T-helper 9 cell (primary cell): ENCODE measurements at places on chromosomes 12 and 14.

GRCh38 chr12:65818454-65819382, 5.6 kb upstream of the HMGA2 start:
- DNase-seq = no peak

DNA sequence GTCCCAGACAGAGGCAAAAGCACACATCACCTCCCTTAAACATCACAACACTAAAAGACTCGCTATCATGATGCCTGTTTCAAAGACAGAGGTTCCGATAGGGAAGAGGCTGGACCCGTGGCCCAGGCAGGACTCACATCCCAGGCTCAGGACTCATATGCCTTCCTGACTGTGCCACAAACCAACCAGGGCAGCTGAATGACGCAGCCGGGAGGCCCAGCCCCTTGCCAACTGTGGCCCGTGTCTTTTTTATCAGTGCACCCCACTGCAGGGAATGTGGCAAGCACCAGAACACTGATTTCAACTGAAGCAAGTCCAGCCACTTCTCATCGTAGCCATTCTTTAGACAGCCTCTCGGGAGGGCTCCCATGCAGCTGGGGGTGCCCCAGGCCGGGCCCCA, 132.3 kb downstream of the KSR2 start:
- no peak for DNase-seq

DNA sequence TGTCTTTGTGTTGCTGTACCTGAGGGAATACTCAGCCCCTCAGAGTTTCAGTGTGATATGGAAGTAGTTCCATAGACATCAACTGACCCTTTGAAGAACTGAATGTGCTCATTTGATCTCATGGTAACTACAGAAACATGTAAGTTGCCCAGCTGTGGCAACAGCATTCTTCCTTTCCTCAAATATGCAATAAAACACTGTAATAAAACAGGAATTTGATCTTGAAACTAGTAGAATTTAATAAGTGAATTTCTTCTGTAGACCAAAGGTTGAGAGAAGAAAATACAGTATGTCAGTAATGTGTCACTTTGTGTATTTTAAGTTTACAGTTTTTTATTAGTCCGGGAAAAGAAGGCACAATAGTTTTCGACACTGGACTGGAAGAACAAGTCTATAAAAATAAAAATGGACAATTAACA, 31.9 kb downstream of the KCTD10 start:
- no peak for DNase-seq

GRCh38 chr12:75455839-75456238, 24.7 kb upstream of the GLIPR1 start:
- DNase-seq = no peak

DNA sequence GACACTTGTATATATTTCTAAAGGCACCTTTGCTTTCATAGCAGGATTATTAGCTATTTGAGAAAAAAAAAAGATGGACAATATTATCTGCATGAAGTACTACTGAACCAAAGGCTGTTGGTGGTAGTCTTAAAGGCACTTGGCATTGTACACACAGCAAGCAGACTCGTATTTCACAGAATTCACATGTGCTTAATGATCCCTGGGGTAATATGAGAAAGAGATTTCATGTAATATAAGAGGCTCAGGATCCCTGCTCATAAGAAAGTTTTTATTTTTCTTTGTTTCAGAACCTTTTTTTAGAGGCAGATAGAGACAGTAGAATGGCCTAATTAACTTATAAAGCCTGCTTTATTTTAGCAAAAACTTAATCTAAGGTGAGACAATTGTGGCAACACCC, 59.5 kb downstream of the SYNE2 start:
- no peak for DNase-seq

GRCh38 chr12:89472508-89472907, 52.1 kb downstream of the GALNT4 start:
- no peak for DNase-seq

GRCh38 chr12:25712169-25712568, 159.1 kb upstream of the LMNTD1 start:
- DNase-seq = no peak

DNA sequence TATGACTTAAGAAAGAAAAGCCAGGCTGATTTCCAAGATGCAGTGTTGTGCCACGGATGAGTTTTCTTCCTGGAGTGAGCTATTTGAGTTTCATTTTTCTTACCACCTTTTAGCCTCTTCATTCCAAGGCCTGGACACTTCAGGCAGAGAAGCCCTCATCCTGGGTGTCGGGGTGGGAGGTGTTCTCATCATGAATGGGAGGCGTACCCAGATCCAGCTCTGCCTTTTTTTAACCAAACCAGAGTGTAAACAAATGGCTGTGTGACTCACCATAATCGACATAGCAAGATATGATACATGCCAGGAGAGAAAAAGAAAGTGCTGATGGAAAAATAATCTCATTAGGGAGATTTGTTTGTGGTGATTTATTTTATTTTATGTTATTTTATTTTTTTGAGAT, 79.9 kb downstream of the ARF6 start:
- no peak for DNase-seq

DNA sequence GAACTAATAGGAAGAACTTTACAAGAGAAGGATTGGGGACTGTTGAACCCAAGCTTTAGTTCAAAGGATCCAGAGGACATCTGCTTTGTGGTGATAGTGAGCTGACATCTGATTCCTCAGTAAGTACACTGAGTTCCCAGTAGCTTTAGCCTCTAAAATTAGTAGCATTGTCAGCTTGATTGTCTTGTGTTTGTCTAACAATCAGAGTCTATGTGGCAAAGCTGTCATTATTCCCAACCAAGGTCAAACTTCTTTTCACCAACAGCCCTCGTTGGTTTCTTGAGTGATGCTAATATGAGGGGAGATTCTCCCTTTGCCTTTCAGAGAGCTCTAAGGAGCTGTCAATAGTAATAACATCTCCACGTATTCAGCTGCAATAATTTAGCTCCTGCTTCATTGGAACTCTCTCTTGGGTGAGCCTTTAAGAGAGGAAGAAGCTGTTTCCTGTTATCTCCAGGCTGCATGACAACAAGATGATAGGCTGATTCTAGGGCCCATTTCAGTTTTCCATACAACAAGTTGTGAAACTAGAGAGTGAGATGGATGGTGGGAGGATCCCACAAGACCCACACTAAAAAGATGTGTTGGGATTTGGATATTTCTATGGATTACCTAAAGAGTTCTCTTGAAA, 46.7 kb downstream of the TGFB3 start:
- DNase-seq = no peak

- no peak for DNase-seq
Observed at GRCh38 chr12:76152181-76152807, 67.8 kb upstream of the NAP1L1 start.

- DNase-seq = no peak
Observed at GRCh38 chr14:33464254-33464962, 486.5 kb downstream of the EGLN3 start.

DNA sequence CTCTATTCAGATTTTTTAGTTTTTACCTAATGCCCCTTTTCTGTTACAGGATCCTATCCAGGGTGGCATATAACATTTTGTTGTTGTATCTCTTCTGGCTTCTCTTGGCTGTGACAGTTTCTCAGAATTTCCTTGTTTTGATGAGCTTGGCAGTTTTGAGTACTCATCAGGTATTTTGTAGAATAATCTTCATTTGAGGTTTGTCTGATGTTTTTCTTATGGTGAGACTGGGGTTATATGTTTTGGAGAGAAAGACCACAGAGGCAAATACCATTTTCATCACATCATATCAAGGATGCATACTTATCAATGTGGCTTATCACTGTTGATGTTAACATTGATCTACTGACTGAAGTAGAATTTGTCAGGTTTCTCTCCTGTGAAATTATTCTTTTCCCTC, 14.0 kb upstream of the LYZ start:
- DNase-seq = no peak

DNA sequence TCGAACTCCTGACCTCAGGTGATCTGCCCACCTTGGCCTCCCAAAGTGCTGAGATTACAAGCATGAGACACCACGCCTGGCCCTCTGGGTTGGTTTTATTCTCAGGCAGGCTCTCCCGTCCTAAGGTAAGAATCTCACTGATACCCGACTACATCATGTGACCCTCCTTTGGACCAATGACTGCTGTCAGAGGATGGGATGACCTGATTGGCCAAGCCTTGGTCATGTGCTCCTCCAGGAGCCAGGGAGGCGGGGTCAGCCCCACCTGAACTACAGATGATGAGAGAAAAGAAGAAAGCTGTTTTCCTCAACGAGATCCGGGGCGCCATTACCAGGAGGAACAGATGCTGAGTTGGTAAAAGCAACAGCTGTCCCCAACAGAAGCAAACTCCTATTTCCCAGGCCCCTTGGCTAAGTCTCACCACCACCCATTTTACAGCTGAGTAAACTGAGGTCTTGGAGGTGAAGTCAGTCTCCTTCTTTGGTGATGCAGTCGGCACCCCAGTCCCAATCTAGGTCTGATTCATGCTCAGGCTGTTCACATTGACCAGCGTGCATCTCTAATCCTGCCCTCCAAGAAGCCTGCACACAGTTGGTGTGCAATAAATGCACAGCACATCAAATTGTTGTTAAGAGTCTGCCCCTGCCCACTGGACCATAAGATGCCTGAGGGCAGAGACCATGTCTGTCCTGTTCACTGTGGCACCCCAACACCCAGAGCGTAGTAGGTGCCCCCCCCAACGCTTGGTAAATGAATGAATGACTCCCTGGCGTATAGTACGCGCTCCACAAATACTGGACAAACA, 118.8 kb downstream of the SCARB1 start:
- no peak for DNase-seq

GRCh38 chr12:13451776-13452175, 255.2 kb downstream of the EMP1 start:
- DNase-seq = no peak

DNA sequence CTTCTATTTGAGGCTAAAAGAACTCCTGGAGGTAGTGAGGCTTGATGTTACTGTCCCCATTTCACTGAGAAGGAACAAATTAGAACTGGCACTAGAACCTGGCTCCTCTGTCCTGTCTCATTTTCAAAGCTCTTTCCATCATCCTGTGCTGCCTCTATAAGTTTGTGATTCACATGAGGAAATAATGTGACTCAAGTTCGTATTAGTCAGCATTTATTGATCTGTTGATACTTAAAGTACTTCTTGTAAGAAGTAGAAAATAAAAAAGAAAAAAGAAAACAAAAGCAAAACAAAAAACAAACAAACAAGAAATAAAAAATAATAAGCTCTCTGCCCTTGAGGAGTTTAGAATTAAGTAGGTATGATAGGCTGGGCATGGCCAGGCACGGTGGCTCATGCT, 2.3 kb upstream of the ESPL1 start:
- DNase-seq = no peak

GRCh38 chr12:116376354-116377193, 99.1 kb upstream of the MED13L start:
- DNase-seq = no peak

- DNase-seq = peak; percentile 72
Observed at GRCh38 chr14:77053046-77053841, 24.7 kb upstream of the IRF2BPL start.

GRCh38 chr12:91017511-91018263, 12.9 kb upstream of the EPYC start:
- DNase-seq = no peak

DNA sequence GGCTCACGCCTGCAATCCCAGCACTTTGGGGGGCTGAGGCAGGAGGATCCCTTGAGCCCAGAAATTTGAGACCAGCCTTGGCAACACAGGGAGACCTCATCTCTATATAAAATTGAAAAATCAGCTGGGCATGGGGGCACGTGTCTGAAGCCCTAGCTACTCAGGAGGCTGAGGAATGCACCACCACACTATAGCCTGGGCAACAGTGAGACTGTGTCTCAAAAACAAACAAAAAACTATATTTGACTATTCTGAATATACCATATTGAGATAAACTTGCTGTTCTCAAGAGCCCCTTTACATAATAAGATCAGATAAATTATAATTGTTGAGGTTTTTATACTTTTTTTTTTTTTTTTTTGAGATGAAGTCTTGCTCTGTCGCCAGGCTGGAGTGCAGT, 44.9 kb upstream of the SRP54 start:
- no peak for DNase-seq

DNA sequence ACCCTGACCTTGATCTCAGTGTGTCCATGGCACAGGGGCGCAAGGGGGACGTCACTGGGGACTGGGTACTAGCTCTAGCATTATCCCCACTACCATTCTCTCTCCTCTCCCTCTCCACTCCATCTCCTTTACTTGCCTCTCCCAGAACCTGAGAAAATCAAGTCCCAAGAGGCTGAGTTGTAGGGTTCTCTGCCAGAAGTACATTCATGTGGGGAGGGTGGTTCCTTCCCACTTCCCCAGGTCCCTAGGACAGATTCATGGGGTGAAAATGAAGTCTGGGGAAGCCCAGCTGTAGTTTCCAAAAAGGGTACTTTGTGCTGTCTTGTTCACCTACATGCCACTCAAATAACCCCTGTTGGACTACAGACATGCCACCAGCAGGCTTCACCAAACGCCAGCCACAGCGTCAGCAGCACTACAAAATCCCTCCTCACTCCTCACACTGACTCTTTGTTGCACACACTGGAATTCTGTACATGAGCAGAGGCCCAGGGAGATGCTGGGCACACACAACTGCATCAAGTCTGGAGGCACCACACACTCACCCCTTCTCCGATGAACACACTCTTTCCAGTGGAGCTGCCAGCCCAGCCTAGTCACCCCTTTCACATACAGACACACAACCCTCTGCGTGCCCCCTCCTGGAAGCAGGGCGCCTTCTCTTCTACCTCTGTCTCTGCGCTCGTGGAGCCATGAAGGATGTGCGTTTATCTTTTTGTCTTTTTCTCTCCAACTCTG, 6.9 kb downstream of the RARG start:
- DNase-seq = no peak

DNA sequence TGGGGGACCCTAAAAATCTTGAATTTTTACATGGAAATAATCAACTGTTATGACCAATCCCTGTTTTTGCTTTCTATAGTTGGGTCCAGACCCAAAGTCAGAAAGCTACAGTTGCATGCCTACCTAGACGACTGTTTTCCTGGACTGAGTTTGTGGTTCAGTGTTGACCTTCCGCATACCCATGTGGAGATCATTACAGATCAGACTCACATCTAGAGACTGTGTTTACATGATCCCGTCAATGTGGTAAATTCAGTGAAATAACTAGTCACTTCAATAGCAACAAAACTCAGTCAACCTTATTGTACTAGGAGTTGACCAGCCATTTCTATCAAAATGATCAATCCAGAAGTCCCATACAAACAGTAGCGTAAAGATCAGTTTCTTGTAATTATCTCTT, 257.6 kb downstream of the EGLN3 start:
- no peak for DNase-seq
